ENCODE measurements at places on chromosomes 2 and 18. TPM values are rescaled to one million over a fixed set of nuclear protein-coding genes. Genes with fewer than 3 reads are reported as not detected.

GRCh38 chr2:84841577-84841976 lies 39.3 kb downstream of the TRABD2A start:
- DNase-seq = no peak

GRCh38 chr18:62479574-62479973 lies 43.3 kb upstream of the ZCCHC2 start:
- no peak for DNase-seq

TDRD15 gene
- total RNA-seq = not detected

GRCh38 chr2:121709776-121710469 lies 26.8 kb downstream of the NIFK start:
- no peak for DNase-seq

DNA sequence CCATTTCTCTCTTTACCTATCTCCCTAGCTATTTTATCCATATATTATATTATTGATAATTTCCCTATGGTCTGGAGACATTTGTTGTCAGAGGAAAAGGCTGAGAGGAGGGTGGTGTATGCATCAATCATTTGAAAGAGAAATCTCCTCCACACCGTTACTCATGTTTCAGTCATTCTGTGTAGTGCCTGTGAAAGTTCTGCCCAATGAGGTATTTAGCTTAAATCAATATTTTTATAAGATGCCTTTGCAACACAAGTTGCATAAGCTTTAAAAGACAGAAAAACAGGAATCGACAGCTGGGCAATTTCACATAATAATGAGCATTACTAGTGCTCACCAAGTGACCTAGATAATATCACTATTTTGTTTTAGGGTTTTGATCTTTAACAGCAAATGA lies 363.7 kb upstream of the FSIP2 start:
- DNase-seq = no peak

ASB18 gene
- not detected for total RNA-seq

DNA sequence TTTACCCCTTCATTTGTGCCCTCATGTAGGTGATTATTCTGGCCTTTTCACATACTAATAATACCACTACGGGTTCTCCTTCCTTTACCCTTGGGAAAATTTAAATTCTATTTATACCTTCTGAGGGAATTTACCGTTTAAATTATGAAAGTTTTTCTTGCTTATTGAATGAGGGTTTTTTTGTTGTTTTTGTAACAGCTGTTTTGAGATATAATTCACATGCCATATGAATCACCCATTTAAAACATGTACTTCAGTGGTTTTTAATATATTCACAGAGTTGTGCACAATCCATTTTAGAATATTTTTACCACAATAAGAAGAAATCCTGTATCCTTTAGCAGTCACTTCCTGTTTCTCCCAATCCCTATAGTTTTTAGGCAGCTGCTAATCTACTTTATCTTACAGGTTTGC lies 54.7 kb downstream of the EML4 start:
- DNase-seq = peak; percentile 50

- no peak for DNase-seq
Measured at GRCh38 chr2:61995065-61995464, 89.6 kb downstream of the COMMD1 start.

- no peak for DNase-seq
Measured at GRCh38 chr2:45857275-45857609, 205.8 kb downstream of the PRKCE start.

- DNase-seq = no peak
Measured at GRCh38 chr18:56615738-56616520, 22.5 kb downstream of the TXNL1 start.

NGEF gene
- total RNA-seq = 0.16 TPM

DNA sequence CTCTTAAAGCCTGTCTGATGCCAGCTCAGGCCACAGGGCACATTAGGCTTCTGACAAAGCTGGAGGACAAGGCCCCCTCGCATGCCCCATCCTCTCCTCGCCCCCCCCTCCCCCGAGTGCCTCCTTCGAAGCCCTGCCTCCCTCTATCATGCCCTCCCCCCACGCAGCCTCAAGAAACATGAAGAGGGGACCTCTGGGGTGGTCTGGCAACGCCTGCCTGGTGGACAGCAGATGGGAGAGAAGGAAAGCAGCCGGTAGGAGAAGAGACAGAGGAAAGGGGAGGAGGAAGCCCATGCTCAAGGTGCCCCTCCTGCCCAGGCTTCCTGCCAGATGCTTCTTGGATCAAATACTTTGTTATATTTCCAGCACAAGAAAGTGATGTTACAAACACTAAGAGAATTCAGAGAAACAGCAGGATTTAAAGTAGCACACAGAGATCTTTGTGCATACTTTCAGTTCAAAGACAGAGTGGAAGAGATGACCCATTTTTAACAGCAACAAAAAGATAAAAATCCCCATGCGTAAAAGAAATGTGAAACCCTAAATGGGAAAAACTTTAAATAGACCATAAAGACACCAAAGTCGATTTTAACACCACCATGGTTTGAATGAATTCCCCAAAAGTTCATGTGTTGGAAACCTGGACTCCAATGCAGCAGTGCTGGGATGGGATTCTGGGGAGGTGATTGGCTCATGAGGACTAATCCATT lies 19.0 kb downstream of the BOK start:
- peak; percentile 29 for DNase-seq

SP110 gene
- total RNA-seq = 61.7 TPM

DNA sequence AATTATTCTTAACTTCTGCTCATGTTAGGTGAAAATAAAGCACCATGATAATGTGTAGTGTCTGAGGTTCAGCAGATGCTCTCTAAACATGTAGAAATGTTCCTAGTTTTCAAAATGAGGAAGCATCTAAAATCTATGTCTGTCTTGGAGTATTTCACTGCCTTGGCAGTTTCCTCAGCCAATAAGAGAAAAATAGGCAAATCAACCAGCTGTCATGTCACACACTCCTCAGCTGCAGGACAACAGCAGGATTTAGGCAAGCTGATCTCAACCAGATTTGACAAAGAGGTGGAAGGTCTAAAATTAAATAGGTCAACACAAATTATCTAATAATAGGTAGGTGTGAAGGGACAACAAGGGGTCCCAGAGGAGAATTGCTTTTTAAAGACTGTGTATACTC lies 164.1 kb upstream of the BOD1L2 start:
- DNase-seq = no peak

DNA sequence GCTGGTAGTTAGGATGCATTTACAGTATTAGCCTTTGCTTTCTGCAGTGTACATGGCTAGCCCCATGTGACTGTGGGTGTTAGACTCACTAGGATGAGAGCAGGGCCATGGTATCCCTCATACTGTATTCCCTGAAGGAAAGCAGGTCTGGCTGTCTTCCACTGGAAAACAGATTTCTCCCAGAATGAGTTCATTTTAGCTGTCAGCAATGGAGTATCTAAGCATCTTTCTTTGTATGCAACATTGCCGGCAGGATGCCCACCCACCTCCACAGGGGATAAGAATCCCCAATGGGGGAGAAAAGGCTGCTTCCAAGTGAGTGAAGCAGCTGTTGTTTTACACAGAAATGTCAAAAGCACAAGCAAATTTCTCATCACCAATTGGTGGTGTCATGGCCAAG lies 142.7 kb upstream of the KLHL14 start:
- no peak for DNase-seq

DNA sequence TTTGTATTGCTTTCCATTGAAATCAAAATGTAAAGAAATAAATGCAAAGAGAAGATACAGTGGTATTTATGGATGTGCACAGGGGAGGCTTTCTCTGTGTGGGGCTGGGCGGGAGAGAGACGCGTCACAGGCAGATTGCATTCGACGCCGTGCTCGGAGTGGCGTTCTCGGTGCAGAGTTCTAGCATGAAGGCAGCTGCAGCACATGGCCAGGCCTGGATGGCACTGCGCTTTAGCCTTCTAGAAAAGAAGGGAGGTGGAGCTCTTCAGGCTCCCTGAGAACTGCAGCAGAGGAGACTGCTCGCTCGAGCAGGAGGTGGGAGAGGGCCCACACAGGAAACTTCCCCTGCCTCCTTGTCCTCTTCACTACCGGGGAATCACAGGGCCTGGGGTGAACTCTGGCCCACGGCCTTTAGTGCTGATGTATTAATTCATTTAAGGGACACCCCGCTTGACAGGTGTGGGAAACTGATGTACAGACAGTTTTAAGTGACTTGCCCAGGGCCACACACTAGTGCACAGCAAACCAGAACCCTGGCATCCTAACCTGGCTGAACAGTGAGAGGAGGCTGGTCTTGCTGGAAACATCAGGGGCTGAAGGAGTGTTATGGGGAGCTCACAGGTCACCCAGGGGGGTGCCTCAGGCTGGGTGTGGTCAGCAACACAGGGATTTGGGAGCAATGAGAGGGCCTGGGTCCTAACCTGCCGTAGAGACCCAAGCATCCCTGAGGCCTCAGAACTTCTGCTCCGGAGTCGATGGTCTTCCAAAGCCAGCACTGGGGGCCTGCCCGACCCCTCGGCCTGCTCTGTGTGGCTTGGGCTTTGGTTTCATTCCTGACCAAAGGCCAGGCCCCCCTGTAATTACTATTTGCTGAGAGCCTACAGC lies 199.9 kb downstream of the HDAC4 start:
- DNase-seq = no peak

RGPD4 gene
- total RNA-seq = not detected

GRCh38 chr2:159243529-159243928 lies 43.0 kb downstream of the WDSUB1 start:
- no peak for DNase-seq

- peak; percentile 85 for DNase-seq
Measured at GRCh38 chr18:7760967-7761948, 194.1 kb downstream of the PTPRM start.

TSPYL6 gene
- not detected for total RNA-seq

- DNase-seq = peak; percentile 82
Measured at GRCh38 chr18:59358414-59358711, 702 bp downstream of the LMAN1 start.

CCL20 gene
- total RNA-seq = not detected

- no peak for DNase-seq
Measured at GRCh38 chr2:235416858-235417499, 76.9 kb upstream of the AGAP1 start.

- DNase-seq = no peak
Measured at GRCh38 chr2:126972279-126972626, 73.6 kb downstream of the TEX51 start.

GRCh38 chr18:54713386-54713785 lies 114.9 kb upstream of the RAB27B start:
- DNase-seq = no peak

NEU4 gene
- 0.22 TPM for total RNA-seq

TUBB8B gene
- total RNA-seq = not detected

DCDC2C gene
- not detected for total RNA-seq

GRCh38 chr2:68662466-68662865 lies 19.1 kb downstream of the PROKR1 start:
- no peak for DNase-seq

SATB2 gene
- total RNA-seq = 11.6 TPM

FHOD3 gene
- total RNA-seq = 6.1 TPM

DNA sequence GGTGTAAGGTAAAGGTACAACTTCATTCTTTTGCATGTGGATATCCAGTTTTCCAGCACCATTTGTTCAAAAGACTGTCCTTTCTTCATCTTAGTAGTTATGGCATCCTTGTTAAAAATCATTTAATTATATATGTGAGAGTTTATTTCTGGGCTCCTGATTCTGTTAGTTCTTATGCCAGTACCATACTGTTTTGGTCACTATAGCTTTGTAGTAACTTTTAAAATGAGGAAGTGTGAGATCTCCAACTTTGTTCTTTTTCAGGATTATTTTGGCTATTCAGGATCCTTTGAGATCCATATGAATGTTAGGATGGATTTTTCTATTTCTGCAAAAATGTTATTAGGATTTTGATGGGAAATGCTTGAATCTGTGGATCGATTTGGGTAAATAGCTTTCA lies 16.8 kb downstream of the ACTR3 start:
- DNase-seq = no peak

GRCh38 chr2:72181616-72182015 lies 34.0 kb upstream of the CYP26B1 start:
- no peak for DNase-seq

NCKAP1 gene
- total RNA-seq = 167 TPM

GRCh38 chr2:144548088-144548487 lies 28.2 kb upstream of the ZEB2 start:
- no peak for DNase-seq

- DNase-seq = no peak
Measured at GRCh38 chr2:72457801-72458516, 310.3 kb upstream of the CYP26B1 start.

All from astrocyte (in vitro differentiated cells and primary cell).